ENCODE measurements at places on chromosomes 6 and 20. TPM values are rescaled to one million over a fixed set of nuclear protein-coding genes. Genes with fewer than 3 reads are reported as not detected.

The C20orf144 gene
- 0.16 TPM for total RNA-seq

The SIGLEC1 gene
- not detected for total RNA-seq

The SLC22A7 gene
- total RNA-seq: not detected

The GMDS gene
- total RNA-seq: 18.1 TPM

The FAM83B gene
- total RNA-seq: 44.0 TPM

The ZKSCAN3 gene
- 1.1 TPM for total RNA-seq

The SPATA2 gene
- 4.2 TPM for total RNA-seq

The KHDC1 gene
- 2.2 TPM for total RNA-seq

The BPIFB4 gene
- not detected for total RNA-seq

The MOG gene
- not detected for total RNA-seq

The HLA-DOA gene
- total RNA-seq: 0.11 TPM

The LPA gene
- total RNA-seq: not detected

The SCRT2 gene
- total RNA-seq: not detected

The SLC26A8 gene
- not detected for total RNA-seq

The GSTA3 gene
- not detected for total RNA-seq

The LHFPL5 gene
- total RNA-seq: not detected

The RBBP8NL gene
- total RNA-seq: not detected

The HNF4A gene
- total RNA-seq: not detected

The FAM217A gene
- total RNA-seq: not detected

The SLC4A11 gene
- total RNA-seq: 6.8 TPM

The AVP gene
- total RNA-seq: not detected

The FKBP1A gene
- 127 TPM for total RNA-seq

The LZTS3 gene
- 9.4 TPM for total RNA-seq

The UNC93A gene
- total RNA-seq: not detected

The APCDD1L gene
- total RNA-seq: 1.6 TPM

The RAB44 gene
- total RNA-seq: not detected

The HTR1E gene
- not detected for total RNA-seq

The DLL1 gene
- 19.4 TPM for total RNA-seq

The PDE10A gene
- total RNA-seq: not detected

The MICB gene
- total RNA-seq: 16.8 TPM

The TFAP2D gene
- total RNA-seq: not detected

The TRIM31 gene
- total RNA-seq: not detected

The SLCO4A1 gene
- 0.38 TPM for total RNA-seq

The DUSP15 gene
- total RNA-seq: not detected
